ENCODE measurements at places on chromosomes 1 and 21.

- DNase-seq = no peak
Observed at GRCh38 chr21:42314616-42315295, 453 bp downstream of the TFF3 start.

DNA sequence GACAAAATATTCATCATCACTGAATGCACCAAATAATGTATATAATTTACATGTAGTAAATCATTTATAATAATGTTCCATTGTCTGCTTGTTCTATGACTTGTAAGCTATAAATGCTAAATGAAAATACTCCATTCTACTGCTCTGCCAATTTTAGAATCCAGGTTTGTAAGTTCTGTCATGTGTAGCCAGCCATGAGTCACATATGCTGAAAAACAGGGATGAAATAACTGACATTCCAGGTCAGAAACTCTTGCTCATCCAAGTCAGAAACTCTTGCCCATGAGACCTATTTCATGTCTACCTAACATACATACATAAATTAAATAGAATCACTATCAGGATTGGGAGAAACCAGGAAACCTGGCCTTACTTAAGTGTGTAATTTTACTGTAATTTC lies 95.6 kb downstream of the ASH1L start:
- no peak for DNase-seq

DNA sequence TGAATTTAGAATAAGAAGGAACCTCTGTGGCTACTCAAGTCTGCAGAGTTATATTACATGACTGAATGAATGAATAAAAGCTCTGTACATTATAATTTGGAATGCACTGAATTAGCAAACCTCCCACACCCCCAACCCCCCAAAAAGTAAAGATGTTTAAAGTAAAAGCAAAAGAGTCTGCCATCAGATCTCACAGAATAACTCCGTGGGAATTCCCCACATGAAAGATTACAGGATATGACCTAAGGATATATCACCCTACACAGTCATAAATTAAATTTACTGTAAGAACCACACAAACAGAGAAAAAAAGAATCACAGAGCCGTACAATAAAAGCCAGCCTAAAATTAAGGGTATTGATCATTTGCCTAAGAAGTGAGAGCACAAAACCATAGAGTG lies 587.3 kb downstream of the PTPRC start:
- DNase-seq = peak; percentile 32

GRCh38 chr1:17213148-17213781 lies 8.3 kb downstream of the PADI1 start:
- no peak for DNase-seq

DNA sequence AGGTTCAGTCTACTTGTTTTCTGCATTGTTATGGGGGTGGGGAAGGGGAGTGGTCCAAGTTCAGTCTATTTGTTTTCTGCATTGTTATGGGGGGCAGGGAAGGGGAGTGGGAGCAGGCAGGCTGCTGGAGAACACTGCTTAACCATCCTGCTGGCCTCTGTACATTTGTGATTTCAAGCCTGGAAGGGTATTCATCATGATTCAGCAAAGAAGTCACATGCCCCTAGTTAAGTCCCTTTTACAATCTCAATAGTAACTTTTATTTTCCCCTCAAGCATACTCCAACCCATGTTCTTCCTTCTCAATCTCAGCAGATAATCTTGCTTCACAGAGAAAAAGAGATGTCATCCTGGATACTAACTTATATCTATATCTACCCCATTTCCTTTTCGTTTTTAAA lies 7.9 kb downstream of the LYST start:
- DNase-seq = no peak

- no peak for DNase-seq
Observed at GRCh38 chr21:20641241-20641640, 357.0 kb upstream of the NCAM2 start.

- no peak for DNase-seq
Observed at GRCh38 chr1:192628396-192629057, 7.4 kb upstream of the RGS13 start.

GRCh38 chr21:41848958-41849580 lies 30.1 kb downstream of the PRDM15 start:
- no peak for DNase-seq

DNA sequence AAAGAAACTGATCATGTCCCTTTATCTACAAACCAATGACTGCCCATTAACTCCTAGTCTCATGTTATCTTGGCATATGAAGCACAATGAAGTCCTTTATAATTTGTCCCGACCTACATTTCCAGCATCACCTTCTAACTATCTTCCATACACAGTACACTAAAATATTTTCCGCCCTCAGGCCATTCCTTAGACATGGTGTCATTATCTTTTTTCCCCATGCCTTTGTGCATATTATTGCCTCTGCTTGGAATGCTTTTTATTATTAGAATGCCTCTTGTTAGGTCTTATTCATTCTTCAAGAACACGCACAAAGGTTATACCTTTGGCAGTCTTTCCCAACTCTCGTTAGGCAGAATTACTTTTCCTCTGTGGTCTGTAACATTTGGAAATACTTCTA lies 39.6 kb downstream of the ATG4C start:
- no peak for DNase-seq

- DNase-seq = no peak
Observed at GRCh38 chr1:26079178-26079563, 11.7 kb upstream of the TRIM63 start.

DNA sequence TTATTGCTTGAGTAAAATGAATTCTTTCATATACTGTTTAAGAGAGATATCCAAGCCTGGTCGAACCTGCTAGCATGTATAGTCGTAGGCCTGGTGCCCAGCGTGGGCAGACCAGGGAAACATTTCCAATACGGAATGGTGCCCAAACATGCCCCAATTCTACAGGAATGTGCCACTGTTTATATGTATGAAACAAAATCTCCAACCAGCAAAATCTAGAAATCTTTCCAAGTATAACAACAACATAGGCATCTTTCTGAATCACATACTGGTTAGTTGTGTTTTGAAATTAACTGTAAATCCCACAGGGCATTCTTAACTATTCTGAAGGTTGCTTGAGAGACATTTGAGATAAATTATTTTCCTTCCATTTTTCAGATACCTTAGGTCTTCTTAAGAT lies 17.0 kb upstream of the ABCD3 start:
- no peak for DNase-seq

GRCh38 chr1:158611916-158612315 lies 6.8 kb downstream of the OR10Z1 start:
- no peak for DNase-seq

DNA sequence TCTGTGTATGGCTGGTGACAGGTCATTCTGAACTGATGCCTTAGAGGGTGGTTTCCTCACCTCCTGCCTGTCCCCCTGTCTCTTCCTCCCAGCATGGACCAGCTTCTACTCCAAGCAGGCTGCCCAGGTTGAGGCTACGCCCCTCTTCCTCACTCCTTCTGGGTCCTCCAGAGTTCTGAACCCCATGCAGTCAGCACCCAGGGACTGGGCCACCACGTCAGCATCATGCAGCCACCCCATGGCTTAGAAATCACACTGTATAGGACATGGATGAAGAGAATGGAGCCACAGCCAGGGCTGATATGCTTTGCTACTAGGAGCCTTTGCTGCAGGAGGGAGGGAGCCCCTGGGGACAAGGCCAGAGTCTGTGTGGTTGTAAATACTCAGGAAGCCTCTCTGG lies 8.3 kb downstream of the FOXO6 start:
- no peak for DNase-seq

DNA sequence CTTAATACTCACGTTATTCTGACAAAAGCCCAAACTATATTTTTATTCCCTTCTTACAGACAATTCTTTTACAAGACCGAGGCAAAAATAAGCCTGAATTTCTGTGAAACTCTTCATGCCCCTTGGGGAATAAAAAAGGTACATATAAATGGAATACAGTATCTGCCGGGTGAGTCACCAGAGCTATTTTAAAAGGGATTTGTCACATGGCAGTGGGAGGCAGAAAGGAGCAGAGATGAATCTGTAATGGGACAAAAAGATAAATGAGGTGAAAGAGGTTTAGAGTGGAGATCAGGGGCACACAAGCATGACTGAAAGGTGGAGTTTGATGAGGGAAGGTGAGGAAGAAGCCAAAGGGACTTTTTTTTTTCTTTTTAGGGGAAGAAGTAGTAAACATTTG lies 8.8 kb downstream of the XCL1 start:
- DNase-seq = no peak

- no peak for DNase-seq
Observed at GRCh38 chr1:31883357-31883942, 54.7 kb downstream of the PTP4A2 start.

DNA sequence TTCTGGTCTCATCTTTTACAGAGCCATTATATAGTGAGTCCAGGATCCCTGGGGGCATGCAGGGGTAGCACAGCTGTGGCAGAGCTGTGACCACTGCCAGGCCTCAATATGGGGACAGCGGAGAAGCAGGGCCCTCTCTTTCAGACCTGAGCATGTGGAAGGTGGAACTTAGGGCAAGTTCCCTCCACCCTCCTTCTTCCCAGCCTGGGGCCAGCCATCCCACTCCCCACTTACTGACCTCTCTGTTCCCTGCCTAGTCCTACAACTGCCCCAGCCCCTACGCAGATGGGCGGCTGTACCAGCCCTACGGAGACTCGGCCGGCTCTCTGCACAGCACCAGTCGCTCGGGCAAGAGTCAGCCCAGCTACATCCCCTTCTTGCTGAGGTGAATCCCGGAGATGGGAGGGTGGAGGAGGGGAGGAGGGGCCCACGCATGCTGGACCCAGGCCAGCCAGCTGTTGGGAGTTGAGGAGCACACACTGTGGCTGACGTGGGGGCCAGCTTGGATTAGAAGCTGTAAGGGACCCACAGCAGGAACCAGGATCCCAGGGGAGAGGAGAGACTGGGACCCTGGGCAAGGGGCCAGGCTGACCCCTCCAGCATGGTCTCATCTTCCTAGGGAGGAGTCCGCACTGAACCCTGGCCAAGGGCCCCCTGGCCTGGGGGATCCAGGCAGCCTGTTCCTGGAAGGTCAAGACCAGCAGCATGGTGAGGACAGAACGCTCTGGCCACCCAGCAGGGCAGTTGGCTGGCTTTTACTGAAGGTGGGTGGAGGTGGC lies 10.7 kb downstream of the PSRC1 start:
- no peak for DNase-seq

DNA sequence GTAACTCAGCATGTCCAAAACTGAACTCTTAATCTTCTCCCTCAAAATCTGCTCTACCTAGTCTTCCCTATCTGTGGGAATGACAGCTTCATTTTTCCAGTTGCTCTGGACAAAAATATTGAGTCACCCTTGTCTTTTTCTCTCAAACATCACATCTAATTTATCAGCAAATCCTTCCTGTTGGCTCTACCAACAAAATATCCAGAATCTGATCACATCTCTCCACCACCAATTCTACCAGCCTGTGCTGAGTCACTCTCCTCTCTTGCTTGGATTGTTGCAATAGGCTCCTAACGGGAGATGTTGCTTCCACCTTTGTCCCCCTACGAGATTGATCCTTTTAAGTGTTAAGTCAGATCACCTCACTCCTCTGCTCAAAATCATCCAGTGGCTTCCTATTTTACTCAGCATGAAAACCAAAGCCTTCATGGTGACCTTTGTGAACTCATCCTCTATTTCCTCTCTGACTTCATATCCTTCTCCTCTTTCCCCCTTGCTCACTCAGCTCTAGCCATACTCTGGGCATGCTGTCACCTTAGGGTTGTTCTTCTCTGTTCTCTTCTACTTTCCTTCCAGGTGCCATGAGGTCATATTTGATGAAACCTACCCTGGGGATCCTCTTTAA lies 21.5 kb upstream of the SMYD2 start:
- no peak for DNase-seq

DNA sequence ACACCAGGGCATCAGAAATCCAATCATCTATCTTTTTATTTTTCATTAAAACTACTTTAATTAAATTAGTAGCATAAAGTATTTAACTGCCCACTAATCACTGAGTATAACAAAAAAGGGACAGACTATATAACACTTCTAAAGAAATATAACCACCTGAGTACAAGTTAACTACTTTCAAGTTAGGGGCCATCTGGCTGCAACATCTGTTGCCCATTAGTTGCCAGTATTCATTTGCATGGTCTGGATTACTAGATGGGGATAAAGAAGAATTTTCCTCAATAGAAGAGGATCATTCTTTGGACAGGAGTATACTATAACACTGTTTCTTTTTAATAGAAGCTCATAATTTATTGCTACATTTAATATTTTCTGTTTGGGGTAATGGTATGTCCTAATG lies 446.4 kb downstream of the AMY1C start:
- DNase-seq = no peak

GRCh38 chr1:85449356-85449755 lies 15.6 kb downstream of the DDAH1 start:
- DNase-seq = no peak

GRCh38 chr1:101603726-101604125 lies 366.9 kb downstream of the S1PR1 start:
- no peak for DNase-seq

Data from GM13976 (cell line).